ENCODE measurements at places on chromosomes 7 and 10.

GRCh38 chr7:150983893-150984368 is 5.8 kb upstream of the KCNH2 start:
- peak; percentile 51 for DNase-seq

GRCh38 chr10:31757386-31757791 is 171.2 kb downstream of the ARHGAP12 start:
- no peak for DNase-seq

GRCh38 chr7:18505870-18506460 is 10.4 kb downstream of the HDAC9 start:
- no peak for DNase-seq

DNA sequence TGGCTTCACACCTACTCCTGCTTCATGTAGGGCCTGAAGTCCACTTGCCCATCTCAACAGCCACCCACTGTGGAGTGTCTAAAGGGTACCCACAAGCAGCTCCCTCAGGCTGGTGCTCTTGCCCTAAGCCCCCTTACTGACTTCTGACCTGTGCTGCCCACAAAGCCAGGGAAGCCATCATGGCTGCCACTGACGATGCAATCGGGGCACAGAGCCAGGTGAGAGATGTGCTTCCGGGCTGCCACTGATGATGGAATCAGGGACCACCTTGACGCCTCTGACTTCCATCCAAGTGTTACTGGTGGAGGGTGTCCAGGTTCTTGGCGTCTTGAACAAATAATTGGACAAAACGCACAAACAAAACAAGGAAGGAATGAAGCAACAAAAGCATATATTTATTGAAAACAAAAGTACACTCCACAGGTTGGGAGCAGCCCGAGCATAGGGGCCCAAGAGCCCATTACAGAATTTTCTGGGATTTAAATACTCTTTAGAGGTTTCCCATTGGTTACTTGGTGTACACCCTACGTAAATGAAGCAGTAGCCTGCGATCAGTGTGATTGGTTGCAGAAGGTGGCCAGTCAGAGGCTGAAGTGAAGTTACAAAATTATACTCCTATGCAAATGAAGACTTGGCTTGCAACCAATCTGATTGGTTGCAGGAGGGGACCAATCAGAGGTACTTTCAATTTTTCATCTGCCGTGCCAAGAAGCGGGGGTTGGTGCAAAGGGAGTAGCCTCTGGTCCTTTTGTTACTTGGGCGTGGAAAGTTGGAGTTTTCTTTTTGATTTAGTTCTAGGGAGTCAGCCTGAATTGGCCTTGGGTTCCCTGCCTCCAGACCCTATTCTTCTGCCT is 4.5 kb downstream of the CPA2 start:
- no peak for DNase-seq

GRCh38 chr7:24800667-24801066 is 43.4 kb upstream of the GSDME start:
- DNase-seq, result no peak

- no peak for DNase-seq
Observed at GRCh38 chr7:157392256-157393037, 55.6 kb downstream of the DNAJB6 start.

GRCh38 chr10:93072713-93073538 is 767 bp upstream of the CYP26A1 start:
- no peak for DNase-seq

- DNase-seq, result no peak
Observed at GRCh38 chr10:82358486-82359099, 483.6 kb downstream of the NRG3 start.

DNA sequence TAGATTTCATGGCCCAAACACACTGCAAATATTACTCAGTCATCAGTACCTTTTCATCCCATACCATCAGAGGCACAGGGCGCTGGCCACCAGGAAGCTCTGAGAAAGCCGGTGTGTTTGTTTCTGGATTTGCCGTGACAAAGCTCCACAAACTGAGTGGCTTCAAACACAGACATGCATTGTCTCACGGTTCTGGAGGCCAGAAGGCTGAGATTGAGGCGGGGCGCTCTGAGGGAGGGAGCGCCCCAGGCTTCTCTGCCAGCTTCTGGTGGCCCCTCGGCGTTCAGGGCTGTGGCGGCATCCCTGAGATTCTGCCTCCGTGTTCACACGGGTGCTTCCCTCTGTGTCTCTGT is 3.7 kb upstream of the TTYH3 start:
- DNase-seq, result no peak

DNA sequence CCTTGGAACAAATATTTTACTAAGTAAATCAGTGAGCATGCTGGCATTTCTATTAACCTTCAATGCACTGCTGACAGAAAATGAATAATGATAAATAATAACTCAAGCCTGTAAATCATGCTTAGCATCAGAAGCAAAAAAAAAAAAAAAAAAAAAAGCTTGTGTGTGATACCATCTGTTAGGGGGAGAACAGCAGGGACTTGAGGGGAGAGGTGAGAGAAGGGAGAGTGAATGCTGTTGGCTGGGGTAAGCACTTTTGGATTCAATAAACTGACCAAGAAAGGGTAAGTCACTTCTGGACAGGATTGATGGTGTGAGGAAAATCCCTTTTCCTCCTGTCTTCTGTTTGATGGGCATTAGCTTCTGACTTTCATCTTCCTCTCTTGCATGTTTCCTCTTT is 996.4 kb downstream of the KCNMA1 start:
- DNase-seq, result no peak

- DNase-seq, result no peak
Observed at GRCh38 chr10:120538091-120538490, 81.1 kb downstream of the PLPP4 start.

Data from right kidney (tissue), 9 donors.